Activated naive CD4-positive, alpha-beta T cell (primary cell): ENCODE measurements at places on chromosomes 11 and 22.

- DNase-seq: no peak
Measured at GRCh38 chr11:15873501-15873900, 482.8 kb downstream of the SOX6 start.

GRCh38 chr11:102837156-102837555 is 6.3 kb downstream of the MMP3 start:
- no peak for DNase-seq

DNA sequence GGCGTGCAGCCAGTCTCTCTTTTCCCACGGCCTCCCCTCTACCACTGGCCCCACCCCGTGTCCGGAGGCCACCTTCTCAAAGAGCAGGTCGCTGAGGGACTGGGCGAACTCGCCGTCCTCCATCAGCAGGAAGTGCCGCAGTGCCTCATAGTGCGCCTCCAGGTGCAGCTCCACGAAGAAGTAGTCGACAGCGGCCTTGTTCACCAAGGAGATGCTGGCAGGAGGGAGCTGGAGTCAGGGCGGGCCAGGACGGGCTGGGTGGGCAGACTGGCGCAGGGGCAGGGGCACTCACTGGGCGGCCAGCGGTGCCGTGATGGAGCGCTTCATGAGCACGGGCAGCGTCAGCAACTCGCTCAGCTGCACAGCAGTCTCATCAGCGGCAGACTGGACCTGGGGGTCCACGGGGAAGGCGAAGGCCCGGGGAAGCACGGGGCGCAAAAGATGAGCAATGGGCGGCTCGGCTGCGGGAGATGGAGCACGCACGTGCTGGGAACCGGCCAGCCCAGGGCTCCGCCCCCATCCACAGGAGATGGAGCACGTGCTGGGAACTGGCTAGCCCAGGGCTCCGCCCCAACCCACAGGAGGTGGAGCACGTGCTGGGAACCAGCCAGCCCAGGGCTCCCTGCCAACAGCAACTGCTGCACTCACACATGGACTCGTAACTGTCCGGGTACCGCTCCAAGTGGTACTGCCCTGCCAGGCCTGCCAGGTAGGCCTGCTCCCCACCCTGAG is 18.4 kb downstream of the SELENOO start:
- DNase-seq: no peak

GRCh38 chr11:86117712-86118063 is 48.8 kb upstream of the PICALM start:
- no peak for DNase-seq

GRCh38 chr11:9796266-9796665 is 132.4 kb downstream of the SWAP70 start:
- no peak for DNase-seq

GRCh38 chr11:88213406-88213805 is 38.2 kb upstream of the RAB38 start:
- no peak for DNase-seq

DNA sequence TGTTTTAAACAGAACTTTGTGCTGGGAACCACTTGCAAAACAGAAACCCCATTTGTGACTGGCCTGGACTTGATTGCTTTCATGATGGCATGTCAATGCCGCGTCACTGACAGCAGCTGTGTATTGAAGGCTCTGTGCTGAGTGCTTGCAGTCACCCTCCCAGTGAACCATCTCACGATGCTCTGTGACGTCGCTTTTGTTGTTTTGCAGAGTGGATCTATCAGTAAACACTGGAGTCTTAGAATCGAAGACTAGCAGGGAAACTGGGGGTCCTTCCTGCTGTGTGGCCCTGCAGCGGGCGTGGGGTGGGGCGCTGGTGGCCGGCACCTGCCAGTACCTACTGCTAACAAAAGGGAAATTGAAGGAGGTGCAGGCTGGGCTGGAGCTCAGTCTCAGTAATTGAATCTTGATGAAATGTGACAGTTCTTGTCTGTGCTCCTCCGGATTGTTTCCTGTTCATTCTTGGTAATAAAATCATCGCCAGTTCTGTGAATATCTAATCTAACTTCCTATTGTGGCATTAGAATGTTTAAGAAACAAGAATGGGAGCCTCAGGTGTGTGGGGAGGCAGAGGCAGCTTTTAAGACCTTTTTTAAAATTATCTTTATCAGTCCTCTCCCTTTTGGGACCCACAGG is 50.5 kb upstream of the PARVG start:
- no peak for DNase-seq

GRCh38 chr22:43101306-43101705 is 9.2 kb upstream of the BIK start:
- DNase-seq: no peak

DNA sequence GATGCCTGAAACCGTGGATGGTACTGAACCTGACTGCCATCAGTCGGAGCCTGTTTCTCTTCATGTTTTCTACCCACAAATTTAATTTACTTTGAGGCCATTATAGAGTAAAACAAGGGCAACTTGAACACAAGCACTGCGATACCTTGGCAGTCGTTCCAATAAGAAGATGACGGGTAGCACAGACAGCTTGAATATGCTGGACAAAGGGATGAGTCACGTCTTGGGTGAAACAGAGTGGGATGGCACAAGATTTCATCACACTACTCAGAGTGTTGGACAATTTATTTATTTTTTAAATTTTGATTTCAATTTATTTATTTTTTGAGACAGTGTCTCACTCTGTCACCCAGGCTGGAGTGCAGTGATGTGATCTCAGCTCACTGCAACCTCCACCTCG is 5.7 kb downstream of the DIXDC1 start:
- no peak for DNase-seq

- DNase-seq: no peak
Measured at GRCh38 chr11:66479394-66480116, 679 bp upstream of the DPP3 start.

DNA sequence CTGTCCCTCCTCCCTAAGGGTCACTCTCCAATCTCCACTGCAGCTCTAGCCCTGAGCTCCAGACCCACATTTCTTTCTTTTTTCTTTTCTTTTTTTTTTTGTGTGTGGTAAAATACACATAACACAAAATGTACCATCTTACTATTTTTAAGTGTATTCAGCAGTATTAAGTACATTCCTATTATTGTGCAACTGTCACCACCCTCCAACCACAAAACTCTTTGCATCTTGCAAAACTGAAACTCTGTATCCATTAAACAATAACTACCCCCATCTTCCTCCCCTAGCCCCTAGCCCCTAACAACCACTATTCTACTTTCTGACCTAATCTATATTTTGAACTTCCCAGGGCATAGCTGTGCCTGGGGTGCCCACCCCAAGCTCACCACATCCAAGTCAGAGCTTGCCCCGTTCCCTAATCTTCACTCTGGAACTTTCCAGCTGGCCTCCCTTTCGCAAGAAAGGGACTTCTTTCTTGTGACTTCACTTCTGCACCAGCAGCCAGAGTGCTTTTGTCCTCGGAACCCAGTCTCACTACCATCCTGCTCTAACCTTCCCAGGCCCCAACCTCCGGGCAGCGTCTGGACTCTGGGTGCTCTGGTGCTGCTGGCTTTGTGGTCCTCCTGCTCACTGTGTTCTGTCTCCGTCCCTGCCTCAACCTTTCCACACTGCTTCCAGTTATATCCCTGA is 30.7 kb downstream of the PARVG start:
- no peak for DNase-seq

GRCh38 chr11:133659538-133660201 is 127.4 kb upstream of the OPCML start:
- DNase-seq: no peak

DNA sequence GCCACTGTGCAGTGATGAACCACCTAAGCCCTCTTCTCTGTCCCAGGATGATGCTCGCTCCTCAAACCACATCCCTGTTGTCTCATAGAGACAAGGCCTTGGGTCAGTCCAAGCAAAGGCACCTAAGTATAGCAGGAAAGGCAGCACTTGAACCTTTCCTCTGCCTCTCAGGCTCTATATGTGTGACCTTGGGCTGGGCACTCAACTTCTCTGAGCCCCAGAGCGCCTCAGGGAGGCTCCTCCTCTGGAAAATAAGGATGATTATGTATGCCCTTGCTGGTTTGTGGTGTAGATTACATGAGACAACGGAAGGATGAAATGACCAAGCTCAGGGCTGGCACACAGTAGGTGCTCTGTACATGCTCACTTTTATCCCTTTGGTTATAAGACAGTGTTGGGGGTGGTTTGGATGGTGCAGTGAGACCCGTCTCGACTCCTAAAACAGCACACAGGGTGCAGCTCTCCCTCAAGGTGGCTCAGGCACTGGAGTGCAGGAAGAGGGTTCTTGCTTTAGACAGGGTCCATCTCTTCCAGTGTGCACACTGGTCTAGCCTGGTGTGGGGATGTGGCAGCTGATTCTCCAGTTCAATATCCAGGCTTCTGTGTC is 40.2 kb upstream of the ACCSL start:
- no peak for DNase-seq

- no peak for DNase-seq
Measured at GRCh38 chr22:27134315-27134701, 476.9 kb downstream of the MIAT start.

DNA sequence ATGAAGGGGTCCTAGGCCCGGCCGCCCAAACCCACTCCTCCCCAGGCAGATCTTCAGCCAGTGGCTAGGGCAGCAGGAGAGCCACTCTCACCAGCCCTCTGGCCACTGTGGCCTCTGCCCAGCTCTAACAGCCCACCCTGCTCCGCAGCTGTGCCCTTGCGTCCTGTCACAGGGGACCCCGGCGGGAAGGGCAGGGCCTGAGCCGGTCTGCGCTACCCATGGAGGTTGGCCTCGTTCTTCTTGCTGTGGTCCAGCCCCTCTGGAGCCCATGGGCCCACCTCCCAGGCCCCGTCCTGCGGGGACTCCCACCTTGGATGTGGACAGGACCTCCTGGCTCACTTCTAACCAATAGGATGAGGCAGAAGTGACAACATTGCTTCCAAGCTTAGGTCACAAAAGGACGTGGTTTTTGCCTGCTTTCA is 38.3 kb upstream of the TH start:
- no peak for DNase-seq

- no peak for DNase-seq
Measured at GRCh38 chr11:129589190-129589860, 213.7 kb downstream of the BARX2 start.

DNA sequence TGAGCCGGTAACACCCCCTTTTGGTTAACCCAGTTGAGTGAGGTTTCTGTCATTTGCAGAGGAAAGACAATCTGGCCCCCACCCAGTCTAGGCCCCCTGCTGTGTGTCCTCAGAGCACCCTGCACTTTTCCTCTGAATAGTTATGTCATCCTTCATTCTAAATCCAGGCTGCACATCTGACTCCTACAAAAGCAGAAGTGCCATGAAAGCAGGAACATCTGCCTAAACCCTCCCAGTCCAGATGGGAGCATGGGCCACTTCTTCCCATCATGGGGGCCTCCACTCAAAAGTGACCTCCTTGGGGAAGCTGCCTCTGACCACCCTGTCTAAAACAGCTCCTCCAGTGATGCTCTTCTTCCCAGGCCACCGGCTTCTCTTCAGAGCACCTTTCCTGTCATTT is 53.7 kb upstream of the HMGXB4 start:
- no peak for DNase-seq

DNA sequence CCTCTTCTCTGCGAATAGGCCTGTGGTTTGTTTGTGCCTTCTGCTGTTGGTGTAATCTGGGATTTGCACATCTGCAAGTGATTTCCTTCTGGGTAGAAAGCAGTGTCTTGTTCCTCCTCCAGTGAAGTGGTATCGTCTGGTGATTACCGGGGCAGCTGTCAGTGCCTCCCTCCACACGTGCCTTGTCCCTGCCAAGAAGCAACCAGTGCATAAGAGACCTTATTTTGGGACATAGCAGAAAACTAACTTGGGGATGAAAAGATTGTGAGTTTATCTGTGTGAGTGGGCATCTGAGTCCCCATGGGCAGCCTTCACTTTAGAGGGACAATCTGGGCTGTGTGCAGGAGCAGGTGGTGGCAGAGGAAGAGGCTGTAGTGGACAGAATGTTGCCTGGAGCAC is 71.5 kb upstream of the SORL1-AS1 start:
- DNase-seq: no peak

GRCh38 chr22:40491990-40492631 is 121.7 kb downstream of the SGSM3 start:
- DNase-seq: no peak

DNA sequence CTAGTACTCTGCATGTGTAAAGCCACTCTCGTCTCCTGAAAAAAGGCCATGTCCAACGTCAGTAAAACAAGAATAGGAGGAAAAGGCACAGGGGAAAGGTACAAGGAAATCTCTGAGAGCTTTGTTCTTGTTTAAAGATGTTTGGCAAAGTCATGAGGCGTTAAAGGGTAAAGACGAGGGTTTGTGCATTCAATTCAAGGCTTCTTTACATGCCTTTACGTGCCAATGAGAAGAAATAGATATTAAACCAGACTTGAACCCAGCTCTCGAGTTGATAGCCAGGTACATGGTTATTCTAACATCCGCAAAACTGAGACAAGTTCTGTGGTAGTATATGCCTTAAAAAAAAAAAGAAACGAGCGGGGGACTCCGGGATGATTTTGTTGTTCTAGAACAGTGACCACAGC is 704 bp upstream of the CFL1 start:
- no peak for DNase-seq

- DNase-seq: peak; percentile 35
Measured at GRCh38 chr11:64553554-64554201, 37.3 kb upstream of the SLC22A12 start.

- no peak for DNase-seq
Measured at GRCh38 chr11:33636104-33636503, 64.5 kb downstream of the C11orf91 start.

DNA sequence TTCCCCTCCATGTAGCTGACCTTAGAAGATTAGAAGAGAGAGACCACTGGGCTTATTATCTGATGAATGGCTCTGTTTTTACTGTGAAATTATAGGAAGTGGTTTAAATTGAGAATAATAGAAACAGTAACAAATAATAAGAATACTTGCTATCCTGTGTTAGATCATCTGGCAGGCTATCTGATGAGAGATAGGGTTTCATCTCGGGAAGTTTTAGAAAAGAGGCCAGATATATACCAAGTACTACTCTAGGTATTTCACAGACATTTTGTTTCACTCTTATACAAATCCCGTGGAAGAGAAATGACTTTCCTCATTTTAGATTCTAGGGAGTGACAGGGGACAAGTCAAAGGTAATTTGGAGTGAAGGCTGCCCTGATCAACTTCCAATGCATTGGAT is 198.4 kb downstream of the MAML2 start:
- no peak for DNase-seq

DNA sequence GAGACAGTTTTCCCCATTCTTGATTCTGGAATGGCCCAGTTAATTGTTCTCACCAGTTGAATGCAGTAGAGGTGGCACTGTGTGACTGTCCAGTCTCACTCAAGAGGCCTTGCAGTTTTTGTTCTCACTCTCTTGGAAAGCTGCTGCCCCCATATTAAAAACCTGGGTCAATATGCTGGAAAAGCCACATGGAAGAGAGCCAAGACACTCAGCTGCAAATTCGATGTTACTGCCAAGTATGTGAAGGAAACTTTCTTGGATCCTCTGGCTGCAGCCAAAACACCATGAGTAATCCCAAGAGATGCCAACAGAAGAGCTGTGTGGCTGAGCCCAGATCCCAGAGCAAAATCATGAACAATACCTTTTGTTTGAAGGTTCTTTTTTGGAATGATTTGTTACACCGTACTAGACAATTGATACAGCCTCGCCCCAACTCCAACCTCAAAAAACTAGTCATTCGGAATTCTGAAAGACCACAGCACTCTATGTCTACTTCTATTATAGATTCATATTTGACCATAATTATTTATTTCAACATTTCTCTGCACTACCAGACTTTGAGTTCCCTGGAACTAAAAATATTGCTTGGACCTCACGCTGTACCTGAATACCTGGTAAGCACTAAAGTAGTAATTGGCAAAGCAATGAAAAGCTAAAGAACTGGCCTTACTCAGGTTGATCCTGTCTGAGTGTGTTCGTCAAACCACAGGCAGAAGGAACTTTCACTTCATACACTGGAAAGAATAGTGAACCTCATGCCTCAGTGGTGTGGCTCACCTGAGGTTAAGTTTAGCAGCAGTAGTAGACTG is 378.8 kb downstream of the ETS1 start:
- no peak for DNase-seq
